ENCODE measurements at places on chromosomes 3 and 15.

DNA sequence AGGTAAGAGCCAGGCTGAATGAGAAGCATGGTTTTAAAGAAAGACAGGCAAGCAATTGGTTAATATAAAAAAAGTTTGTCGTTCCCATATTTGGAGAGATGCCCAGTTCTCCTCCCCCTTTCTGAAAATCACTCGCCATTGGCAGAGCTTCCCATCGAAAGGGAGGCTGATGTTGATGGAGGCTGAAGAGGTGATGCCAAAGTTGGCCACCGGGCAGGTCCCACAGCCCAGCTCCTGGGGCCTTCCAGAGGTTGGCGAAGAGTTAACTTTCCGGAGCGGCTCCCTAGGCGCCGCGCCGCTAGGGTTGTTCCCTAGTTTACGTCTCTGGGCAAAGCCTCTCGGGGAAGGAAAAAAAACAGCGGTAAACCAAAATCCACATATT lies 793 bp downstream of the PCOLCE2 start:
- DNase-seq: no peak

DNA sequence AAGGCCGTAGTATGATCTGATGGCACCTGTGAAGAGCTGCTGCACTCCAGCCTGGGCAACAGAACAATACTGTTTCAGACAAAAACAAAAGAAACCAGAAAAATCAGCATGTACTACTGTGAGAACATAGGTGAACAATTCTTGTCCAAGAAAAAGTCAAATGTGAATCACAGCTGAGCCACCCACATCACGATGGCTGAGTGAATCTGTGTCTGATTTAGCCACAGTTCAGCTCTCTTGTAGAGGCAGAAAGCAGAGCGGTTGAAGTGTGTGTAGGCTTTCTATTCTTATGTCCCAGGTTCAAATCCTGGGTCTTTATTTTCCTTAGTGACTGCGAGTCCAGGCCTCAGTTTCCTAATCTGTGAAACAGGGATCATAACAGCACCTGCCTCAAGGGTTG lies 4.4 kb upstream of the FURIN start:
- DNase-seq: no peak

GRCh38 chr3:114445233-114445632 lies 151.4 kb downstream of the TIGIT start:
- DNase-seq: no peak

DNA sequence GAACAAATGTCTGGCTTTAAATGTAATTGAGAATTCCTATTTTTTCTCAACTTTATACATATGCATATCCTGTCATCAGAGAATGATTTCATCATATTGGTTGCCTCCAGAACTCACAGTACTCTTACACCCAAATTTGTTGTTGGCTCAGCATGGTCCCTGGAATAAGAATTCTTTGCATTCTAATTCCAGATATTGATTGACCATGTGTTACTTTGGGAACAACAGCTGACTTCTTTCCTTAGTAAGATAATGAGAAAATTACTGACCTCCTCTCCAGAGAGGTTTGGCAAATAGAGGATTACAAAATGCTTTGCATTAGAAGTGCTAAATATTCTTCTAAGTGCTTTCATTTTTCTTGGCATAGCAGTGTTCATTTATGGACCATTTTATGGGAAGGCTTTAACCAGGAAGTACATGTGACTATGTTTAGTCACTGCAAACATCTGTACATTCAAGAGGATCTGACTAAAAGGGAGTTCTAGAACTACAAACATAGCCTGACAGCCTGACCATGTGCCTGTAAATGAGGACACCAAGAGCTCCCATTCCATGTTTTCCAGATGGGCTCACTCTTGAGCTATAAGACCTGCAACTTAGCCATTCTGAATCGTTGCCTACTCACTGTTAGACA lies 391.6 kb upstream of the DPPA4 start:
- no peak for DNase-seq

- DNase-seq: no peak
These were observed 74.8 kb downstream of the STXBP5L start for GRCh38 chr3:120982608-120983320.

DNA sequence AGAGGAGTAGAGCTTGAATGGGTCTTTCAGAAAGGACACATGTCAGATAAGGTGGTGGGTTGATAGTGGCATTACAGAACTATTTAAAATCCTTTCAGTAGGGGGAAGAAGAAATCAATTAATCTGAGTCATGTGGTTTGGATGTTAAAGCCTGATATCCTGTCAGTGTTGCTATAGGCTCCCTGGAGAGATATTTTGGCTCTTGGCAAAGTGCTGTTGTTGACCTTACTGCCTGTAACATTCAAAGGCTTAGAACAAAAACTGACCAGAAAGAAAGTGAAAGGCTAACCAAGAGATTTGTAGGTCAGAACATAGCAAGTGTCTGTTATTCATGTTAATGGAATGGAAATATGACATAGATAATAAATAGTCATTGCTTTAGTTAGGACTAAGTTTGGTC lies 552.9 kb downstream of the DIPK2A start:
- no peak for DNase-seq

Data from activated CD8-positive, alpha-beta memory T cell treated with anti-CD3 and anti-CD28 coated beads, Interleukin-2, amount 50 U/mL, for 4 hours (primary cell).